Pancreas (tissue), 10 donors: ENCODE measurements at places on chromosomes 5 and 9.
A peak's percentile ranks its signal among the peaks of the same experiment; 100 is the strongest.

DNA sequence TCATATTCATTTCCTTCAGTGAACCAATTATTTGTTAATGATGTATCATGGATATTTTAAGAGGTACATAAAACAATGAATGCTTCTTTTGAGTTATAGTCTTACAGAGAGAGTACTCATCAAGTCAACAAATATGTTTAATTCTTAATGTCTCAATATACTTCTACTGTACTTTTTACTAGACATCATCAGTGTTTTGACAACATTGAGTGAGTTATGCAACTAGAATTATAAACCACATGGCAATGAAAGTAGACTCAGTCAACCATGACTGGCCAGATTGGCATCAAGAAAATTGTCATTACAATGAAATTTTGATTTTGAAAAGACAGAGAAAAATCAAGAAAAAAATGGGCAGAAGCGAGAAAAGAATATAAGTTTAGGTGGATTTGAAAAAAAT lies 1248.1 kb upstream of the CDH18 start:
- H3K36me3 ChIP-seq, result no peaks in the 10 kb centered on the region
- no peak overlapping the region for H3K27ac ChIP-seq

GRCh38 chr5:109703829-109704228 lies 14.1 kb downstream of the MAN2A1 start:
- no peaks in the 10 kb centered on the region for H3K36me3 ChIP-seq
- H3K4me3 ChIP-seq, result no peak overlapping the region

DNA sequence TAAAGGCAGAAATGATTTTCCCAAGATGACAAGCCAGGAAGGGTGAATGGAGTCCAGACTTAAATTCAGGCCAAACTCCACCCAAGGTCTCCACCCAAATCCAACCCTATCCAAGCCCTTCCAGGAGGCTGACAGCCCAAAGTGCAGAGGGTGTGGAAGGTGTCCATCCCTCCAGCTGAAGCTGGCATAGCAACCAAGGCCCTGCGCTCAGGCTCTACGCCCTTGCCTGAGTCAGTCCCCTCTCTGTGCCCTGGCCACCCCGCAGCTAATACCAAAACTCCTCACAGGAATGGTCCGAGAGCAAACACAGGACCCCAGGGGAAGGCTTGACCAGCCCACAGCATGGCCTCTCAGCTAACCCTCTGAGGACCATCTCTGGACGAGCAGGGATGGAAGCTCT lies 2.1 kb downstream of the SEPTIN8 start:
- H3K27ac ChIP-seq, result no peak overlapping the region
- H3K4me3 ChIP-seq, result peak overlapping the region; percentile 92

DNA sequence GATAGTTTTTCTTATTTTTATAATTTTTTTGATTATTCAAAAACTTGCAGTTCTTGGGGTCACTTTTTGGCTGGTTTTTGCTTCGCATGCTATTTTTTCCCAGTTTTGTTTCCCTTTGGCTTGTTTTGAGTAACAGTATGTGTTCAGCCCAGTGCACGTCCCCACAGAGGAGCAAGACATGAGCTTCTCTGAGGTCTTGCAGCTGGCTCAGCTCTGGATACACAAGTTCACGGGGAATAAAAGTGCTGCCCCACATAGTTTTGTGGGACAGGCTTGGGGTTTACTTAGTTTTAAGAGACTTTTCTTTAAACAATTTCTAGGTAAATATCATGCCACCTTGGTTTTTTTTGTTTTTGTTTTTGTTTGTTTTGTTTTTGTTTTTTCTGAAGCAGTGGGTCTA lies 297.8 kb upstream of the IRX1 start:
- H3K27me3 ChIP-seq, result no peaks in the 10 kb centered on the region
- H3K4me1 ChIP-seq, result no peaks in the 10 kb centered on the region
- no peaks in the 10 kb centered on the region for H3K36me3 ChIP-seq
- no peak overlapping the region for H3K27ac ChIP-seq

DNA sequence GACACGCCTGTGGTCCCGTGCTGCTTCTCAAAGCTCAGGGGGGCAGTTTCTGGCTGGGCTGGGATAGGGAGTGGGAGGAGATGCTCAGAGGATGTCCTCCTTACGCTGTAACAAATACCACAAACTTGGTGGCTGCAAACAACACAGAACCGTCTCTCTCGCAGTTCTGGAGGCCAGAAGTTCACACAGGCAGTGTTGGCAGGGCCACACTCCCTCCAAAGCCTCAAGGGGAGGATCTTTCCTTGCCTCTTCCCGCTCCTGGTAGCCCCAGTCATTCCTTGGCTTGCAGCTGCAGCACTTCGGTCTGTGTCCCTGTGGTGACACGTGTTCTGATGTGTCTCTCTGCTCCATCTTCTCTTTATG lies 10.4 kb upstream of the ORM1 start:
- no peak for DNase-seq
- H3K4me3 ChIP-seq, result no peak overlapping the region
- H3K27me3 ChIP-seq, result no peaks in the 10 kb centered on the region

DNA sequence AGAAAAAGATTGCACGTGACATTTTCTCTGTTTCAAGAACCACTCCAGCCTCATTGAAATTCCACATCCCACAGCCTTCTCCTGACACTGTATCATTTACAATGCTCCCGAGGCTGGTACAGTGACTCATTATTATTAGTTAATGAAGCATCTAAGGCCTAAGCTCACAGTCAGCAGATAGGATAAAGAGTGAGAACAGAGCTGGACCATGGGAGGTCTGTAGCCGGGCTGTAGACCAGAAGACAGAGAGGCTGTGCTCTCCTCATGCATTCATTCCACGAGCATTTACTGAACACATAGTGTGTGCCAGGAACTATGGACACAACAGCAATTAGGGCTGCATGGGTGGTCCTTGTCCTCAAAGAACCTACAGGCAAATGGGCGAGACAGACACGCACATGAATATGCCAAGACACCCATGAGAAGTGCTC lies 47.3 kb upstream of the GALNT10 start:
- H3K27me3 ChIP-seq, result no peaks in the 10 kb centered on the region
- no peak for DNase-seq
- H3K4me3 ChIP-seq, result no peak overlapping the region
- no peaks in the 10 kb centered on the region for H3K36me3 ChIP-seq

- no peaks in the 10 kb centered on the region for H3K27me3 ChIP-seq
- DNase-seq, result no peak
- H3K4me1 ChIP-seq, result no peaks in the 10 kb centered on the region
- no peak overlapping the region for H3K27ac ChIP-seq
- no peaks in the 10 kb centered on the region for H3K36me3 ChIP-seq
- no peak overlapping the region for H3K4me3 ChIP-seq
Measured at GRCh38 chr5:122062205-122062604, 15.9 kb downstream of the LOX start.

DNA sequence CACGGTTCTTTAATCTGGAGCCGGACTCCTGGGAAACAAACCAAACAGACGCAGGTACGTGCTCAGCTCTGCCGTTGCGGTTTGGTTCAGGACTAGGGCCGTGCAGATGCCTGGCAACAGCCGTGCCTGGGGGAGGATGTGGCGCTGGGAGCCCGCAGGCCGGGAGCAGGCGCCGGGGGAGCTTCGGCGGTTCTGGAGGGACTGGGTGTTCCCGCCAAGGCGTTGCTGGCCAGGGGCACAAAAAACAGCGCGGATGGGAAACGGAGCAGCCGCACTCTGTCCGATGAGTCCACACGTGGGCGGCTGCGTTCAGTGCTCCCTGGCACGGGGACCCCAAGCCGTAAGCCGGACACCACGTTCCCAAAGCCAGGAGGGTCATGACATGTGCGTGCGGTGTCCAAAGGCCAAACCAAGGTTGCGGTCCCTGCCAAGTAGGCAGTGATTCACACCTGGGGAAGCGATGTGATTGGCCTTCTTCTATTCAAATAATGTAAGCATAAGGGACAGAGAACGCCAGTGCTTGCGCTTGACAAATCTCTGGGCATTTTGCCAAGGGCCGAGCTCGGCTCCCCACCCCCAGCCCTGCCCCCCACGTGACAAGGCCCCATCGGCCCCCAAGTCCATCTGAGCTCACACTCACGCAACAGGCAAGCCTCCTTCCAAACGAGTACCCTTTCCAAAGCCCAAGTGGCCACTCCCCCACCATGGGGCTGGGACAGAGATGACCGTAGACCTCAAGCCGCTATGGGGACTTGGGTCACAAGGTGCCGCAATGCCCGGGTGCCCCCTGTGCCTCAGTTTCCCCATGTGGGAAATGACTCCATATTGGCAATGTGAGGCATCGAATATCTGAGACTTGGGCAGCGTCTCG lies 49.7 kb upstream of the NKD2 start:
- no peaks in the 10 kb centered on the region for H3K4me1 ChIP-seq
- H3K36me3 ChIP-seq, result no peaks in the 10 kb centered on the region
- DNase-seq, result no peak
- H3K4me3 ChIP-seq, result no peak overlapping the region

GRCh38 chr5:131305906-131306305 lies 42.1 kb downstream of the CDC42SE2 start:
- no peaks in the 10 kb centered on the region for H3K27me3 ChIP-seq
- no peak for DNase-seq
- peaks cover 8% of the 10 kb centered on the region for H3K4me1 ChIP-seq
- H3K27ac ChIP-seq, result no peak overlapping the region

DNA sequence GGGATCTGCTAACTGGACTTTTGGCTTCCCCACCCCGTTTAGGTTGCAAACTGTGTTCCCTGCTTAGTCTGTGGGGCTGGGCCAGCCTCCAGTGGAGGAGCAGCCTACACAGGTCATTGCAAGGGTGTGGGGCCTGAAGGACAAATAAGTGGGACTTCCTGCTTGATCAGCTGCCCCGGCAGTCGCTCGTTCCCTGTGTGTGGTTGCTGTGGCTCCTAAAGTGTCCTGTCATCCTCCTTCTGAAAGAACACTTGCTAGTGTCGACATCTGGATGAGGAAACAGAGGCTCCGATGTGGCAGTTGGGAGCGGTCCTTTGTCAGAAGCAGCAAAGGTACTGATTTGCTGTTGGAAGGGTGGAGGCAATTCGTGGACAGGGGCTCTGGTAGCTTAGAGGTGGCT lies 88.9 kb upstream of the TBCA start:
- H3K4me3 ChIP-seq, result no peak overlapping the region
- no peaks in the 10 kb centered on the region for H3K27me3 ChIP-seq
- no peak for DNase-seq
- H3K27ac ChIP-seq, result no peak overlapping the region

GRCh38 chr5:142783601-142784341 lies 13.6 kb downstream of the ARHGAP26 start:
- no peaks in the 10 kb centered on the region for H3K27me3 ChIP-seq
- no peaks in the 10 kb centered on the region for H3K36me3 ChIP-seq
- no peak overlapping the region for H3K4me3 ChIP-seq

- no peak overlapping the region for H3K4me3 ChIP-seq
- DNase-seq, result no peak
- H3K27ac ChIP-seq, result no peak overlapping the region
- H3K27me3 ChIP-seq, result no peaks in the 10 kb centered on the region
Measured at GRCh38 chr5:177483994-177484901, 10.8 kb upstream of the DBN1 start.

DNA sequence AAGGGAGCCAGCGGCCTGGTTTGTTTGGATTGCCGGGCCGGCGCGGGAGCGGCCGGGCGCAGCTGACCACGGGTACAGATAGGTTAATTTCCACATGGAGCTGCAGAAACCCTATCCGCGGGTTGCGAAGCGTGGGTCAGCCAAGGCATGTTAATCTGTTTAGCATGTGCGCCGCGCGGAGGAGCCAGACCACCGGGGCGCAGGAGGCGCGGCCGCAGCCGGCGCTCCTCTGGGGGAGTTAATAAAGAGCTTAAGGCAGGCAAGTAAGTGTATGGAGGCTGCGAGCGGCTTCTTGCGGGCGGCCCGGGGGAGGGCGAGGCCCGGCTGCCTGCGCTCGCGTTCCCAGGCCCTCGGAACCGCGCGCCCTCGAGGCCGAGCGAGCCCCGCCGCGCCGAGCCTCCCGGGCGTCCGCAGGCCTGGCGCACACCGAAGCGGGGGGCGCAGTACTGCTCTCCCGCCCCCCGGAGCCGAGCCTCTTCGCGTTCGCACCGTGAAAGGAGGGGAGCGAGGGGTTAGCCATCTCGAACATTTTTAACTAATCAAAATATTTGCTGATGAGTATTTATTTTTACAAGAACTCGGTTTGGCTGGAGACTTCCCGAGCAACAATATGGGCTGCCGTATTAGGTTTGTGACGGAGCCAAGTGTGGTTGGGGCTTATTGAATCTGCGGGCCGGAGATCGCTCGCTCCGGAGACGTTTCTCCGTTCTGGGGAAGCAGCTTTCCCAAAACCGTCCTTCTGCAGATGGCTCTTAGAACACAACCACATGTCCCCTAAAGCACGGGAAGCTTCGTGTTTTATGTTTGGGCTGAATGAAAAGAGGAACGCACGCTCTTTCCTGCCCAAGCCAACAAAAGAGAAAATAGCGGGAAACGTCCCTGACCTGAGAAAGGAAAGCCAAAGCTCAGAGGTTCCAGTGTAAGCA lies 28.8 kb downstream of the FOXD1 start:
- H3K4me1 ChIP-seq, result peaks cover 9% of the 10 kb centered on the region
- H3K27ac ChIP-seq, result no peak overlapping the region
- H3K4me3 ChIP-seq, result peak overlapping the region; percentile 5
- no peaks in the 10 kb centered on the region for H3K36me3 ChIP-seq
